ENCODE measurements at places on chromosomes 2 and 18.

- peaks cover 28% of the 10 kb centered on the region for H3K4me1 ChIP-seq
- H3K27me3 ChIP-seq, result peaks cover 78% of the 10 kb centered on the region
- no peak overlapping the region for H3K4me3 ChIP-seq
- H3K27ac ChIP-seq, result no peak overlapping the region
Observed at GRCh38 chr2:136121204-136121910, 3.4 kb upstream of the CXCR4 start.

GRCh38 chr2:47518497-47519146 is 115.7 kb downstream of the MSH2 start:
- no peaks in the 10 kb centered on the region for H3K4me1 ChIP-seq
- no peaks in the 10 kb centered on the region for H3K36me3 ChIP-seq
- H3K4me3 ChIP-seq, result no peak overlapping the region
- H3K27me3 ChIP-seq, result no peaks in the 10 kb centered on the region

- H3K27ac ChIP-seq, result no peak overlapping the region
- no peak overlapping the region for H3K4me3 ChIP-seq
- H3K4me1 ChIP-seq, result peaks cover 6% of the 10 kb centered on the region
- no peak for DNase-seq
- no peaks in the 10 kb centered on the region for H3K36me3 ChIP-seq
Observed at GRCh38 chr2:12679550-12680072, 37.1 kb upstream of the TRIB2 start.

DNA sequence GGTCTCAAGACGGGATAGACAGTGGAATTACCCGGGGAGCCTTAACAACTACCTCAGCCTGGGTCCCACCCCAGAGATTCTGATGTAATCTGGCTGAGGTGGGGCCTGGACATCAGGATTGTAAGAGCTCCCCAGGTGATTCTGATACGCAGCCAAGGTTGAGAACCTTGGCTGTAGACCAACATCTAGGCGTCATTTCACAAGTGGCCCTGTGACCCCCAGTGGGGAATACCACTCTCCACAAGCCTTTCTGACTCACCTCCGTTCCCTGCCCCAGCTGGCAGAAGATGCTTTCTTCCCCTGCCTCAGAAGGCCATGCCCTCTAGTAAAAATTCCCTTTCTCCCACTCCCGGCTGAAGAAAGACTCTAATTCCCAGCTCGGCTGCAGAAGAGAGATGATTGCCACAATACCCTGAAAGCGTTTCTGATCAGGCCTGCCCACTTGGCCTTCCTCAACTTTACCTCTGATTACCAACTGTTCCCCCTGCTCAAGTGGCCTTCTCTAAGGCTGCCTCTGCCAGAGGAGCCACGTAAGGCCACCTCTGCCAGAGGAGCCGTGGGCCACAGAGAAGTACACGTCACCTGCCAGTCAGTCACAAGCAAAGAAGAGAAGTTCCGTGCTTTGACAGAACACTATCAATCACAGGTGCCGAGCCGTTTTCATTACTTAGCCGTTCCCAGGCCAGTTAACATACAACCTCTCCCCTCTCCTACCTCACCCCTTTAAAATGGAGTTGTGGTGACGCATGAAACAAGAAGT is 116.8 kb upstream of the PKDCC start:
- DNase-seq, result no peak
- peaks cover 32% of the 10 kb centered on the region for H3K4me1 ChIP-seq
- H3K27me3 ChIP-seq, result no peaks in the 10 kb centered on the region
- no peaks in the 10 kb centered on the region for H3K36me3 ChIP-seq

- peak overlapping the region; percentile 57 for H3K27ac ChIP-seq
- H3K36me3 ChIP-seq, result no peaks in the 10 kb centered on the region
- H3K27me3 ChIP-seq, result no peaks in the 10 kb centered on the region
- no peak overlapping the region for H3K4me3 ChIP-seq
Observed at GRCh38 chr18:45083226-45083855, 402.7 kb downstream of the SETBP1 start.

DNA sequence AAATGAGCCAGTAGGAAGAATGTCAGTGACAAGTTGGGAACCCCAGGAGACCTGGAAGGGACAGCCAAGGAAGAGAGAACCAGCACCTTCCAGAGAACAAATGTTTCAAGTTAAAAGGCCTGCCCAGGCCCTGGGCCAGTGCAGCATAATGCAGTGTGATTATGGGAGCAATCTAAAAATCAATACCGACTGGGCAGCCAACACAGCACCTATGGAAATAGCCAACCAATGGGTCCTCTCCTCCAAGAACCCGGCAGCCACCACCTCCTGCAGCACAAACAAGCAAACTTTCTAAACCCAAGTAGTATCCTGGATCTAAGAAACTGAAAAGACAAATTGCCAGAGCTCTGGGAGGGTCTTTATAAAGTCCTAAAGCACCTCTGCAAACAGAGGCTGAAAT is 71.7 kb downstream of the CLHC1 start:
- no peaks in the 10 kb centered on the region for H3K27me3 ChIP-seq
- peaks cover 50% of the 10 kb centered on the region for H3K4me1 ChIP-seq
- no peaks in the 10 kb centered on the region for H3K36me3 ChIP-seq
- H3K27ac ChIP-seq, result no peak overlapping the region
- no peak overlapping the region for H3K4me3 ChIP-seq

- peak; percentile 76 for DNase-seq
- H3K4me1 ChIP-seq, result peaks cover 68% of the 10 kb centered on the region
- H3K4me3 ChIP-seq, result no peak overlapping the region
- H3K27me3 ChIP-seq, result no peaks in the 10 kb centered on the region
- H3K36me3 ChIP-seq, result no peaks in the 10 kb centered on the region
Observed at GRCh38 chr18:48923746-48924629, 26.8 kb downstream of the SMAD7 start.
